ENCODE measurements at places on chromosomes 5 and 9. TPM values are rescaled to one million over a fixed set of nuclear protein-coding genes. Genes with fewer than 3 reads are reported as not detected.

DNA sequence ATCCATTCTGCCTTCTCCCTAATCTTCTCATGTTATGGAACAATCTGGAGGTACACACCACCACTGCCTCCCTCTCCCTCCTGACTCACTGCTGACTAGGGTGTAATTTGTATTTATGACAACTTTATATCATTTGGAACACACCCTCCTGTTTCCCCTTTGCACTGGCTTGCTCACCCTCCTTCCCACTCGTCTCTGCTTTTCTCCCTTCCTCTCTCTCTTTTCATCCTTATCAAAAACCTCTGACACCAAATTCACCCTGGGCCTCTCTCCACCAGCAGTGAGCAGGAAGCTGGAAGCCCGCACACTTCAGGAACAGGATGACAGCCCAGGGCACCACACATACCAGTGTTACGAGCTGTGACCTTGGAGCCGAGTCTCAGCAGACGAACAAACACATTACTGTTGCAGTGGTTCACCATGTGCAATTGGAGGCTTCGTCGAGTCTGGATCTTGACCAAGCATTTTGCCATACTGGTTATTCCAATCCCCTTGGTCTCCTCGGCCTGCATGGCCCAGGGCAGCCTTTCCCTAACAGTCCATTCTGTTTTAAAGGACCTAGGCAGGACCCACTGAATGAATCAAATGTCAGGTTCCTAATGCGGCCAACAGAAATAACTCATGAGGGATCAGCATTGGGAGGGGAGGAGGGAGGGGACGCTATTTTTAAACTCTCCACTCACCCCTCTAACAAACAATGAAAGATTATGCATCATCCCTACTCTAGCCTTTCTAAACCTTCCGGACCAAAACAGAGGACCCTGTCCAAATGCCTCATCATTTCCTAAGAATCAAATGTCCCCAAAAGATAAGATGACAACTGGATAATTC is 203.9 kb upstream of the RASEF start:
- DNase-seq, result peak; percentile 39

DNA sequence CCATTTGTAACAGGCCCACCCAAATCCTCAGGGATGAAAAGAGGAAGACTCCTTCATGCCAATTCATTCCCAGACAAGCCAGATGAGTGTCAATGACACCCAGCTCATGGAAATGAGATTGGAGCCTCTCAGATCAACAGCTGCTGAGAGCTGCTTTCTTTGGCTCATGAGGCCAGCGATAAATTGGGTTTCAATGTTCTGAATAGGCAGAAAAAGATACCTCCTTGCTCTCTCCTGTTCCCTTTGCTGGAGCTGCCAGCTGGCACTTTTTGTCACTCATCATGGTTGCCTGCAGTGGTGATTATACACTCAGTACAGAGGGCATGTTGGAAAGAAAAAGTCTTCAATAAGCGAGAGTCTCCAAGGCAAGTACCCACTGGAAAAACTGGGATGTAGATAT is 47.1 kb downstream of the SH3RF2 start:
- no peak for DNase-seq

DNA sequence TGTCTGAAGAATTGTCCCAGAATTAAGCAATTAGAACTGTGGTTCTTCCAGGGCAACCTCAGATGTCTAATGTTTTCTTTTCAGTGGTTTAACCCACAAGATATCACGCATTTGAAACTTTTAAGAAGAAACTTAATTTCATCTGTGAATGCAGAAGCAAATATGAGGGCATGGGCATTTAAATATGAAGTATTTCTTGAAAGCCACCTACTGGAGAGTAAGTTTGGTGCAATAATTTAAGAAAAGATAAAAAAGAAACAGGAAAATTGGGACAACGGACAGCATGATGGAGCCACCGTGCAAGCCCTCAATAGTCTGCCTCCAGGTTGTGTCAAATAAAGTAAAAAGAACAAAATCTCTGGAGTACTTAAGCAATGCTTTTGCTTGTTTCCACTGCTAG is 1.2 kb upstream of the CAPSL start:
- DNase-seq, result no peak

DNA sequence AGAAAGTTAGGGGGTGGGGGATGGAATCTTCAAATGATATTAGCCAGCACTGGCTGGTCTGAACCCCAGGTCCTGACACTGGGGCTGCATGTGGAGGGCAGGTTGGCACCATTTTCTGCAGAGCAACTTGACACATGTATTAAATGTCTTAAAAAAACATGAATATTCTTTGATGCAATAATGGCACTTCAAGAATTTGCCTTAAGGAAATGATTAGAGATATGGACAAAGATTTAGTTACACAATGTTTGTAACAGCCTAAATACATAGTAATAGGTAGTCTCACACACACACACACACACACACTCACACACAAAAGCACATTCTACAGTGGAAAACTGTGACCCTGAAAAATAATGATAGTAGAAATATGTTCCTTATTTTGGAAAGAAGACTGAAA is 3.6 kb downstream of the SVEP1 start:
- DNase-seq, result no peak

GRCh38 chr5:79488775-79489174 is 25.2 kb downstream of the HOMER1 start:
- no peak for DNase-seq

- DNase-seq, result no peak
Measured at GRCh38 chr5:169895926-169896325, 84.4 kb downstream of the INSYN2B start.

- no peak for DNase-seq
Measured at GRCh38 chr9:129330711-129331492, 152.8 kb upstream of the IER5L start.

- no peak for DNase-seq
Measured at GRCh38 chr5:53424686-53425615, 55.5 kb upstream of the FST start.

- no peak for DNase-seq
Measured at GRCh38 chr5:108639366-108639765, 108.3 kb upstream of the FER start.

GRCh38 chr5:150044712-150045111 is 41.6 kb downstream of the CSF1R start:
- no peak for DNase-seq

DNA sequence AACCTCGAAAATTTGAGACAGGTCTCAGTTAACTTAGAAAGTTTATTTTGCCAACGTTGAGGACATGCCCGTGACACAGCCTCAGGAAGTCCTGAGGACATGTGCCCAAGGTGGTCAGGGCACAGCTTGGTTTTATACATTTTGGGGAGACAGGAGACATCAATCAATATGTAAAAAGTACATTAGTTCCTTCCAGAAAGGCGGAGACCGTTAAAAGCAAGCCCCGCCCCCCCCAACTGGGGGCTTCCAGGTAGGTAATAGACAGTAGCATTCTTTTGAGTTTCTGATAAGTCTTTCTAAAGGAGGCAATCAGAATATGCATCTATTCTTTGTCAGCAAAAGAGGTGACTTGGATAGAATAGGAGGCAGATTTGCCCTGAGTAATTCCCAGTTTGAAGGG is 599 bp upstream of the MOCS2 start:
- DNase-seq, result no peak

DNA sequence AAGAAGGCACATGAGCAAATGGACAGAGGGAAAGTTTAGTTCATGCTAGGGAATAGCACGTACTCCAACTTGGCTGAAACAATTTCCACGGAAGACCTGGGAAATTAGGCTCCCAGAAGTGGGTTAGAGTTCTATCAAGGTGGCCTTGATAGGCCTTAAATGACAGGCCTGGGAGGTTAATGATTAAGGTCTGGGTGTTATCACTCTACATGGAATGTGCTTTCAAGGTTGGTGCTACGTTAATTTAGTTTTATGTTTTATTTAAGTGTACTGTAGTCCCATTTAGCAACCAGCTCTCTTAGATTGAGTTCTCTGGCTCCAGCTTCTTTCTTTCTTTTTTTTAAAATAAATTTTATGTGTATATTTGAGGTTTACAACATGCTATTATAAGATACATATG is 121.4 kb upstream of the MEF2C start:
- no peak for DNase-seq

DNA sequence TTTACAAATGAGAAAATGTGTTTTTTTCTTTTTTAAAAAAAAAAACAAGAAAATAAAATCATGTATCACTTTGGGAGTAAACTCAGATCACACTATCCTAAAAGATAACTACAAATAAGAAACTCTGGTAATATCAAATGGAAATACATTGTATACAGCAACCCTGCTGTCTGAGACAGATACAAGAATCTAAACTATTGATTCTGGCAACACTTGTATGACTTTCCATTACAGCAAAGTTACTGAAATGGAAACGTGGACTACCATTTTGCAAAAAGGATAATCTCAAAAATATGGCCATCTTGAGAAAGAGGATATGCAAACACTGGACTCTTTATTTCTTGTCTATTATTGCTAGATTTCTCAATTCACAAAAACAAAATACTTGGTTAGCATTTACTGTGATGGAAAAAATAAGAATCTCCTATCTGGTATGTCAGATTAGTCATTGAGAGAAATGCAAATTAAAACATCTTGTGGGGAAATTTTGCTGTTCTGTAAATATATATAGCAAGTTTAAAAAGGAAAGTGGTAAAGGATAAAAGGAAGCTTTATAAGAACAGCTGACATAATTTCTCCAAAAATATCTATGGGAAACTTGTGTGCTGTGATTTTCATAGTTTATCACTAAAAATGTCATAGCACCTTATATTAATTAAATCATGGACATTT is 112.9 kb upstream of the FER start:
- DNase-seq, result no peak

GRCh38 chr9:14106699-14107098 is 207.2 kb downstream of the NFIB start:
- DNase-seq, result no peak

GRCh38 chr9:128409450-128409849 is 11.2 kb upstream of the CERCAM start:
- DNase-seq, result no peak

DNA sequence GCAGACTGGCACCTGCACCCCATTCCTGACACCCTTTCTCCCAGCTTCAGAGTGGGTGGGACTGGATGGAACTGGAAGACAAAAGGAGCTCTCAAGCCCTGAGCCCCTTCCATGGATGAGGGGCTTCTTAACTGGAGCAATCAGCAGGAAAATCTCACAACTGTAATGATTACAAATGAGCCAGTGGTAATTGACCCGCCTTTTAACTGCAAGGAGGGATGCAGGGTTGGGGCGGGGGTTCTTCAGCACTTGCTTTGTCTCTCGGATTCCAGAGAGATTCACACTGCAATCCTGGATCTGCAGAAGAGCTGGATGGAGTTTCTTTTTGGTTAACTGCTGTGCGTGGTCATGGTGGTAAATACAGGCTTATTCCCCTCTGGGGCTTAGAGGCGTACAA is 160.1 kb upstream of the SHB start:
- peak; percentile 3 for DNase-seq

DNA sequence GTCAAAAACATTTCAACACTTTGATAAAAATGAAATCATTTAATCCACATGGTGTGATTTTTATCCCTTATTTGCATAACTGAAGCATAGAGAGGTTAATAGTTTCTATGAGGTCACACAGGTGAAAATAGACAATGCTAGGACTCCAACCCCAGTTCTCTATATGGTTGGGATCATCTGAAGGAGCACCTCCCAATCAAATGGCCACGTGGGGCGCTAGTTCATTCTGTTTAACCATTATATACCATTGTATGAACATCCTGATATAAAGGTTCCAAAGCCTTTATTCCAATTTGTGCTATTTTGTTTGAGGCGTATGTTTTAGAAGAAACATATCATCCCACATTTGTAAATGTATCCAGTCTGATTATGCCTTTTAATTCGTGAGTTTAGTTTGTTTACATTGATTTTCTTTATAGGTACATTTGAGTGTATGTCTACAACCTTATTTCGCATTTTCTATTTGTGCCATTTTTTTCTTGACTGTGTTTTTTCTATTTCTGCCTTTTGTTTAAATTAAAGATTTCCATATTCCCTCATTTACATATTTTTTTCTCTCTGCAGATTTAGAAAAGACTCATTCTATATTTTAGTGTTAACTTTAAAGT is 1092.0 kb downstream of the MAT2B start:
- DNase-seq, result peak; percentile 14

GRCh38 chr9:6271508-6272228 is 56.1 kb downstream of the IL33 start:
- no peak for DNase-seq

DNA sequence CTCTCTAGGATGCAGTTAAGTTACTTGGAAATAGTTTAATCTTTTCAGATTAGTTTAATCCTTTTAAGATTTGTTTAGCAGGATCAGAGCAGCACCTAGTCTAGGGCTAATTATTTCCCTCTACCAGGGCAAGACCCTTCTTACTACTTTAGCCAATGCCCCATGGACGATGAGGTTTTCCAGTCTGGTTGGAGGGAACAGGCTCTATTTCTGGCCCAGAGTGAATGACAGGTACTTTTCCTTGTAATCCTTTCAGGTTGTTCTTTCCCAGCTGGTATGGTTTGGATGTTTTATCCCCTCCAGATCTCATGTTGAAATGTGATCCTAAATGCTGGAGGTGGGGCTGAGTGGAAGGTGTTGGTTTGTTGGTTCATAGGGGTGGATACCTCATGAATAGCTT is 27.2 kb downstream of the PTTG1 start:
- no peak for DNase-seq

CCNJL gene
- 6.6 TPM for total RNA-seq

TAF11L11 gene
- total RNA-seq, result not detected

C6 gene
- 31.3 TPM for total RNA-seq

TOR1B gene
- total RNA-seq, result 28.1 TPM
